ENCODE measurements at places on chromosomes 16 and 17. TPM values are rescaled to one million over a fixed set of nuclear protein-coding genes. Genes with fewer than 3 reads are reported as not detected.

Gene CACNG1
- total RNA-seq, result not detected

Gene FAM234A
- total RNA-seq, result 131 TPM

Gene MMP2
- 1.6 TPM for total RNA-seq

Gene KRT36
- total RNA-seq, result not detected

- H3K27ac ChIP-seq, result no peak overlapping the region
- DNase-seq, result no peak
- H3K4me1 ChIP-seq, result no peaks in the 10 kb centered on the region
Observed at GRCh38 chr17:59413014-59413766, 81.7 kb downstream of the YPEL2 start.

GRCh38 chr17:40442392-40443195 lies 656 bp upstream of the IGFBP4 start:
- H3K4me1 ChIP-seq, result peaks cover 19% of the 10 kb centered on the region
- H3K27me3 ChIP-seq, result no peaks in the 10 kb centered on the region
- H3K36me3 ChIP-seq, result no peaks in the 10 kb centered on the region
- peak overlapping the region; percentile 73 for H3K4me3 ChIP-seq

GRCh38 chr16:23929856-23930255 lies 94.1 kb downstream of the PRKCB start:
- no peak overlapping the region for H3K27ac ChIP-seq
- H3K27me3 ChIP-seq, result peaks cover 11% of the 10 kb centered on the region
- H3K4me3 ChIP-seq, result no peak overlapping the region
- no peaks in the 10 kb centered on the region for H3K4me1 ChIP-seq
- no peak for DNase-seq
- H3K36me3 ChIP-seq, result no peaks in the 10 kb centered on the region

DNA sequence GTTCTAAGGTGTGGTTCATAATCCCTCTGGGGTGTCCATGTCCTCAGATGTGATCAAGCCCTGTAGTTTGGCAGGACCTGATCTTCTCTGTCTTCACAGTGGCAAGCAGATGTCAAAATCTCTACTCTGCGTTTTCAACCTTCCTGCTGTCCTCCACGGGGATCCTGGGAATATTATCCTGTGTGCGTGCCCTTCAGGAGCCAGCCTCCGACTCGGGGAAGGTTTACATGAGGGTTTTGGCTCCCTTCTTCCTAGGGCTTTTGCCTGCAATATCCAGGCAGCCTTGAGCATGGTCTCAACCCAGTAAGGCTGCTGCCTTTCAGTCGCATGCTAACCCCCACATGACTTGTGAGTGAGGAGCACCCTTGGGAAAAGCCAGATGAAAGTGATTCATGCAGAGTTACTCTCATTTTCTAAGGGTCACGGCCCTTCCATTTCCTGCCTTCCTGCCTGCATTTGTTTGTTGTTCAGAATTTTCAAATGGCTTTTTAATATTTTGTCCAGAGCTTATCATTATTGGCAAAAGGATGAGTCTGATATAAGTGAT lies 202.2 kb upstream of the CHMP6 start:
- H3K27me3 ChIP-seq, result no peaks in the 10 kb centered on the region
- H3K36me3 ChIP-seq, result no peaks in the 10 kb centered on the region
- DNase-seq, result peak; percentile 54

- DNase-seq, result no peak
- H3K36me3 ChIP-seq, result no peaks in the 10 kb centered on the region
- no peaks in the 10 kb centered on the region for H3K27me3 ChIP-seq
- H3K4me1 ChIP-seq, result no peaks in the 10 kb centered on the region
- no peak overlapping the region for H3K4me3 ChIP-seq
- no peak overlapping the region for H3K27ac ChIP-seq
Observed at GRCh38 chr17:850851-851763, 69.0 kb downstream of the MRM3 start.

GRCh38 chr16:27284865-27285675 lies 16.5 kb upstream of the NSMCE1 start:
- no peaks in the 10 kb centered on the region for H3K36me3 ChIP-seq
- H3K4me3 ChIP-seq, result no peak overlapping the region
- no peak for DNase-seq

- DNase-seq, result no peak
- no peaks in the 10 kb centered on the region for H3K36me3 ChIP-seq
- H3K4me1 ChIP-seq, result no peaks in the 10 kb centered on the region
- no peaks in the 10 kb centered on the region for H3K27me3 ChIP-seq
Observed at GRCh38 chr16:65195998-65196397, 74.1 kb upstream of the CDH11 start.

DNA sequence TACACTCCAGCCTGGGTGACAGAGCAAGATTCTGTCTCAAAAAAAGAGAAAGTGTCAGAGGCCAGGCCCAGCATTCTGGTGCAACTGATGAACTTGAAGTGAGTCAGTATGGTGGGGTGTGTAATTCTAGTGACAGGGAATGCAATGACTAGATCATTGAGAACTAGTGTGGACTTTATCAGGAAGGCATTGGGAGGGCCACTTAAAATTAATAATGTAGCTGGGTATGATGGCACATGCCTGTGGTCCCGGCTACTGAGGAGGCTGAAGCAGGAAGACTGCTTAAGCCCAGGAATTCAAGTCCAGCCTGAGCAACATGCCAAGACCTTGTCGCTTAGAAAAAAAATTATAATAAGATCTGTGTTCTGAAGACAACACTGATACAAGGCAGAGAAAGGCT lies 90.8 kb downstream of the STX8 start:
- no peak overlapping the region for H3K4me3 ChIP-seq
- H3K4me1 ChIP-seq, result no peaks in the 10 kb centered on the region
- DNase-seq, result no peak
- H3K27me3 ChIP-seq, result no peaks in the 10 kb centered on the region
- H3K36me3 ChIP-seq, result no peaks in the 10 kb centered on the region
- no peak overlapping the region for H3K27ac ChIP-seq

DNA sequence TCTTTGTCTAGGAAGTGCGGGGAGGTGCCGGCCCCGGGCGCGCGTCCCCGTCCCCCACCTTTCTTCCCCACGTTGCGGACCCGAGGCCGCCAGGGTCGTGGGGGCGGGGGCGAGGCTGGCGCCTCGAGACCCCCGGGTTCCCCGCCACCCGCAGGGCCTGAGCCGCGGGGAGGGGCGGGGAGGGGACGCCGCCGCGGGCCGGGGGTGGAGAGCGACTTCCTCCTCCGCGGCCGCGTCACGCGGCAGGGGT lies 1.8 kb upstream of the ACTG1 start:
- peak overlapping the region; percentile 96 for H3K27ac ChIP-seq
- peaks cover 28% of the 10 kb centered on the region for H3K36me3 ChIP-seq
- DNase-seq, result no peak
- peak overlapping the region; percentile 76 for H3K4me3 ChIP-seq
